ENCODE measurements at places on chromosomes 6 and 20.

GRCh38 chr20:57770852-57771720 lies 61.3 kb upstream of the PMEPA1 start:
- DNase-seq, result no peak

- no peak for DNase-seq
These were observed 44.4 kb upstream of the LOC128125822 start for GRCh38 chr6:63527658-63528514.

DNA sequence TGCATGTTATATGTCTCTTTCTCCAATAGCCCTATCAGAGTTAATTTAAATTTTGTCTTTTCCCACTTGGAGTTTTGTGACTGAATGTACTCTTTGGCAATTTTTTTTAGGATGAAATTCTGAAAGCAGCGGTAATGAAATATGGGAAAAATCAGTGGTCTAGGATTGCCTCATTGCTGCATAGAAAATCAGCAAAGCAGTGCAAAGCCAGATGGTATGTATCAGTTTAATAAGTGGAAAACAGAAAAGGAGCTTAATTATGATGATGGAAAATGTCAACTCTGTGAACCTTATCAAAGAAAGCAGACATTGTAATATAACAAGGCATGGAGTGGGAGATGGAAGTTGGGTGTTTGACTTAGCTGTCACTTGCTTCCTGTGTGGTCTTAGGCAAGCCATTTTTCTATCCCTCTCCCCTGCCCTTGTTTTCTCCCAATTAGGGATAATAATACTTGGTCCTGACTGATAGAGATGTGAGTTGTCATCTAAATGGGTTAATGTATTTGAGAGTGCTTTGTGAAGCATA lies 2.7 kb downstream of the CDC5L start:
- no peak for DNase-seq

DNA sequence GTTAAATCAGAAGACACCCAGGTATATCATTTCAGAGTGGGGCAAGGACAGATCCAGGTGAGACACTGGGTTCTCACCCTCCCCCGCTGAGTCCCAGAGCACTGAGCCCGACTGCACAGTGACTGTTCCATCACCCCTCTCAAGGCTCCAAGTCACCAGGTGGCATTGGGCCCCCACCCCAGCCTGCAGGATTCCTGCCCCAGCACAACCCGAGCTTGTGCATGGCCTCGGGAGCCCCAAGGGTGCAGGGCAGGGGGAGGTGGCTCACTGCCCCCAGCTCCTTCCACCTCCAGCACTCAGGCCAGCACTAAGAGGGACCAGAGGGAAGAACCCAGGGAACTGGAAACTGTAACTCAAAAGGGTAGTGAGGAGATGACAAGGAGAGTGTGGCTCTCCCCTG lies 39.3 kb upstream of the CST5 start:
- no peak for DNase-seq

GRCh38 chr6:47581591-47581990 lies 104.0 kb downstream of the CD2AP start:
- DNase-seq, result no peak

- no peak for DNase-seq
These were observed 31.6 kb downstream of the TUBB2B start for GRCh38 chr6:3195695-3196497.

- no peak for DNase-seq
These were observed 3.7 kb downstream of the TREML2 start for GRCh38 chr6:41197234-41197633.

DNA sequence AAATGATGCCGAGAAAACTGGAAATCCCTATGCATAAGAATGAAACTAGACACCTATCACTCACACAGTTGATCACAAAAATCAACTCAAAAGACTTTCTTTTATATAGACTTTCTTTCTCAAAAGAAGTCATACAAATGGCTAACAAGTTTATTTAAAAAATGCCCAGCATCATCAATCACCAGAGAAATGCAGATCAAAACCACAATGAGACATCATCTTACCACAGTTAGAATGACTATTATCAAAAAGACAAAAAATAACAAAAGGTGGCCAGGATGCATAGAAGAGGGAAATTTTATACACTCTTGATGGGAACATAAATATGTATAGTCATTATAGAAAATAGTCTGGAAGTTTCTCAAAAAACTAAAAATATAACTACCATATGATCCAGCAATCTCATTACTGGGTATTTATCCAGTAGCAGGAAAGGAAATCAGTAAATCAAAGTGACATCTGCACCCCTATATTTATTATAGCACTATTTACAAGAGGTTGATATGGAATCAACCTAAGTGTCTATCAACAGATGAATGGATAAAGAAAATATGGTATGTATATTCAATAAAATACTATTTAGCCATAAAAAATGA lies 3.4 kb upstream of the RNF217 start:
- no peak for DNase-seq

DNA sequence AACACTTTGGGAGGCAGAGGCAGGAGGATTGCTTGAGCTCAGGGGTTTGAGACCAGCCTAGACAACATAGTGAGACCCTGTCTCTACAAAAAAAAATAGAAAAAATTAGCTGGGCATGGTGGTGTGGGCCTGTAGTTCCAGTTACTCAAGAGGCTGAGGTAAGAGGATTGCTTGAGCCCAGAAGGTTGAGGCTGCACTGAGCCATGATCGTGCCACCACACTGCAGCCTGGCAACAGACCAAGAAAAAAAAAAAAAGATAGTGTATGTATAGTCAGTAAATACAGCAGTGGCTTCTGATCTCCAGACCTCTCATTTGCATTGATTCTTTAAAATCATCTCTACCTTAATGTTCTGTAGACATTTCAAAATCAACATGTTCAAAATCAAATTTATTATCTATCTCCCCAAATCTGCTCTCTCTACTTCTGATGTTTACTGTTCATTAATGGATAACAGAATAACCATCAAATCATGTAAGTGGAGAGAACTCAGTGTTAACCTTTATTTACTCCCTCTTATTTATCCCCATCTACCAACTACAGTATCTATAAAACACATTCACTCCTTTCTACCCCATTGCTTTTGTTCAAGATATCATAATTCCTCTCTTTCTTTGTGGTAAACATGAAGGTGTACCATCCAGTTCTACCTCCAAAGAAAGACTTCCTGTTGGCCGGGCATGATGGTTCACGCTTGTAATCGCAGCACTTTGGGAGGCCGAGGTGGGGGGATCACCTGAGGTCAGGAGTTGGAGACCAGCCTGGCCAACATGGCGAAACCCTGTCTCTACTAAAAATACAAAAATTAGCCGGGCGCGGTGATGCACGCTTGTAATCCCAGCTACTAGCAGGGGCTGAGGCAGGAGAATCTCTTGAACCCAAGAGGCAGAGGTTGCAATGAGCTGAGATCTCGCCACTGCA lies 7.7 kb downstream of the PROCR start:
- no peak for DNase-seq

DNA sequence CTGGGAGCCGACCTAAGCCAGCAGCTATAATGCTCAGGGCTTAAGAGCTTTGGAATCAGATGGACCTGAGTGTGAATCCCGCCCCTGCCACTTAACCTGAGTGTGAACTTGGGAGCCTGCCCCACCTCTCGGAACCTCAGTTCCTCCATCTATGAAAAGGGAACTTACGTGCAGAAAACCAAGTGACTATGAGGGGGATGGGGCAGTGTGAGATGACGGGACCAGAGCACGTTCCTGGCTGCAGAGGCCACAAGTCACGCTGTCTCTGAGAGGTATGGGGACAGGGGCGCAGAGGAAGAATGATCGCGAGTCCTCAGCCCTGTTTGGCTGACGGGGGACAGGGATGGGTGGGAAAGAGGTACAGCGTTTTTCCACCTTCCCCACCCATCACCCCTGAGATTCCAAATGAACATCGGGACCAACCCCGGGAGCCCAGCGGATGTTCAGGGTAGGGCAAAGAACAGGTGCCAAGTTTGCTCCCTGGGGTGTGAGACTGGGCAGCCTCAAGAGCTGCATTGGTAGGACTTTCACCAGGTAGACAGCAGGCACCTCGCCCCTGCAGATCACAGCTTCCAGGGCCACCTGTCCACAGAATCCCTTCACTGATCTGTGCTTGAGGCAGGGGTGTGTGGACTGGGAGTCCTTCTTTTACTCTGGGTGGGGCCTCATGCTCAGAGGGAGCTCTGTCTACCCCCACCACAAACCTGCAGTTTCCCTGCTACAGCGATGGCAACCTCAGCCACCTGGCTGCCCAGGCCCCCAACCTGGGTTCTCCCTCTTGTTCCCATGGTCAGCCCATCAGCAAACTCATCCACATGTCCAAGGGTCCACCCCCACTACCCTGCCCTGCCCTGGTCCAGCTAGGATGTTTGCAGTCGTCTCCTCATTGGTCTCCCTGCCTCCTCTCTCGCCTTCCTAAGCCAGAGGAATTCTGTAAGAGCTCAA lies 85.8 kb downstream of the CEBPB start:
- no peak for DNase-seq

GRCh38 chr6:156699017-156699421 lies 78.2 kb upstream of the ARID1B start:
- DNase-seq, result no peak

- no peak for DNase-seq
These were observed 58.0 kb downstream of the ERMARD start for GRCh38 chr6:169809386-169809785.

All from NCI-H1105 (cell line).